Peyer's patch (tissue), 4 donors: ENCODE measurements at places on chromosomes 1 and 21.

DNA sequence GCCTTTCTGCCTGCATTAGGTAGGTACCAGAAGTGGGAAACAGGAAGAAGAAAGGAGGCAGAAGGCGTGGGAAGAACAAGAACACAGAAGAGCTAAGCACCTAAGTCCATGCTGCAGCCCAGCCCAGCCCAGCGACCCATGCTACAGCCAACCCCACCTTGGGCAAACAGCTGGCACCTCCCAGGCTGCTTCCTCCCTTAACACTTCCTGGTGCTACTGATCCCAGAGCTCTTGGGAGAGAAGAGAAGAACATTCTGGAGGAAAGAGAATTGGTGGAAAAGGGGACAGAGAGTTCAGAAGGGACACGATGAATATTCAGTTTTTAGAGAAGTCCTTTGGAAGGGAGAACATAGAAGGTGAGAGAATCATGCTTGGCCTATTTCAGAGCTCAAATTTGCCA, 28.5 kb downstream of the PLEKHA6 start:
- DNase-seq, result no peak

DNA sequence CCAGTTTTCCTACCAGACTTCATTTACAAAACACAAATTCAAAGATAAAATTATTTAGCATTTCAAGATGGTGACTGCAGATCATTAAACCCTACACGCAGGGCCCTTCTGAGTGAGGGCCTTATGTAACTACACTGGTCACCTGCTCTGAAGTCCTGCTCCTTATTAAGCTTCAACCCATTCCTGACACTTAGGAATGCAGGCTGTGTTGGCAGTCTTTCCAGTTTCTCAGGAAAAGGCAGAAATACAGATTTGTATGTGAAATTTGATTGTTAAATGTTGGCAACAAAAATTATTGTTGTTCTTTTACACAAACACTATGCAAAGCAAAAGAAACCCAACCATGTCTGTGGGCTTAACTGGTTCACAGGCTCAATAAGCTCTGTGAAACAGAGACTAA, 25.8 kb upstream of the BCAS2 start:
- DNase-seq, result no peak

- peak; percentile 40 for DNase-seq
These were observed 9.4 kb downstream of the TMEM53 start for GRCh38 chr1:44664730-44665370.

- no peak for DNase-seq
These were observed 82.2 kb downstream of the MDM4 start for GRCh38 chr1:204598319-204598969.

- DNase-seq, result no peak
These were observed 120.7 kb upstream of the JUN start for GRCh38 chr1:58904299-58905125.

DNA sequence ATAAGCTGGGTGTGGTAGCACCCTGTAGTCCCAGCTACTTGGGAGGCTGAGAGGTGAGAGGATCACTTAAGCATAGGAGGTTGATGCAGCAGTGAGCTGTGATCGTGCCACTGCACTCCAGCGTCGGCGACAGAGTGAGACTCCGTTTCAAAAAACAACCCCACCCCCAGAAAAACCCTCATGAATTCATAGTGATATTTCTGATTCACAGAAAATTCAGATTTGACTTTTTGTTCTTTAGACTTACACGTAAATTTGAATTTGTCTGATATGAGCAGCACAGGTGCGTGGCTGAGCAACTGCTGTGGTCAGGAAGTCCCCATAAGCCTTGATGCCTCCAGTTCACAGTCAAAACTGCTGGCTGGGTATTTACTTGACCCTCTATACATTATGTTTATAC, 10.0 kb upstream of the MORC3 start:
- DNase-seq, result peak; percentile 60

DNA sequence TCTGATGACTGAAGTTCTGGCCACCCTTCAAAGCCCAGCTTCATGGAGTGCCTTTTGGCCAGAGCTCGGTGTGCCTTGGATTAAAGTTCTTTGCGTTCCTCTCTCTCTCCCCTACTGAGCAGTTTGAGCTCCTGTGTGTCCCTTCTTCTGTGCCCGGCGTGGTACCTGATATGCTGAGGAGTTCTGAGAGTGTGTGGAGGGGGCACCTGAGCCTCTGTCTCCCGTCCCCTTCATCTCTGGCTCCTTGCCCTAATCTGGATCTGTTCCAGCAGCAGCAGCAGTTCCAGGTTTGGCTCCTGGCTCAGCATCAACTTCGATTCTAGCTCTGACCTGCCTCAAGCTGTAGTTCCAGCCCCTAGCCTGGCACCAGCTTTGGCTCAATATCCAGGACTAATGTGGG, 25.1 kb upstream of the MYCL start:
- no peak for DNase-seq

DNA sequence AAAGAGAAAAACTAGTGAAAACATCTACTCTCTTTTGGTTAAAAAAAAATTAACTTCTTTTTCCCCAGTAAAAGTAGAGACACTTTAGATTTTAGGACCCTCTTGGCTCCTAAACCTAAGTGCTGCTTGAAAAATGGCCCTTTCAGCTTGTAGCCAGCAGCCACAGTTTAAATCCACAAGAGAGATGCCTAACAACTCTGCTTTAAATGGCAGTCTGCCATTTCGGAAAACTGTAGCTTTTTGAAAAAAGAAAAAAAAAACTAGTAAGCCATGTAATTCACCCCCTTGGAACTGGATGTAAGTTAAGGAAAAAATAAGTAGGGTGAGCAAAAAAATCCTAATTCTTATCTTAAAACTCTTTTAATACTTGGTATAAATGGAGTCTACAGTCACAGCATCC, 56.0 kb downstream of the LHX9 start:
- no peak for DNase-seq

- no peak for DNase-seq
These were observed 27.0 kb downstream of the PKNOX1 start for GRCh38 chr21:43001316-43001715.
